ENCODE measurements at places on chromosomes 7 and 10.

DNA sequence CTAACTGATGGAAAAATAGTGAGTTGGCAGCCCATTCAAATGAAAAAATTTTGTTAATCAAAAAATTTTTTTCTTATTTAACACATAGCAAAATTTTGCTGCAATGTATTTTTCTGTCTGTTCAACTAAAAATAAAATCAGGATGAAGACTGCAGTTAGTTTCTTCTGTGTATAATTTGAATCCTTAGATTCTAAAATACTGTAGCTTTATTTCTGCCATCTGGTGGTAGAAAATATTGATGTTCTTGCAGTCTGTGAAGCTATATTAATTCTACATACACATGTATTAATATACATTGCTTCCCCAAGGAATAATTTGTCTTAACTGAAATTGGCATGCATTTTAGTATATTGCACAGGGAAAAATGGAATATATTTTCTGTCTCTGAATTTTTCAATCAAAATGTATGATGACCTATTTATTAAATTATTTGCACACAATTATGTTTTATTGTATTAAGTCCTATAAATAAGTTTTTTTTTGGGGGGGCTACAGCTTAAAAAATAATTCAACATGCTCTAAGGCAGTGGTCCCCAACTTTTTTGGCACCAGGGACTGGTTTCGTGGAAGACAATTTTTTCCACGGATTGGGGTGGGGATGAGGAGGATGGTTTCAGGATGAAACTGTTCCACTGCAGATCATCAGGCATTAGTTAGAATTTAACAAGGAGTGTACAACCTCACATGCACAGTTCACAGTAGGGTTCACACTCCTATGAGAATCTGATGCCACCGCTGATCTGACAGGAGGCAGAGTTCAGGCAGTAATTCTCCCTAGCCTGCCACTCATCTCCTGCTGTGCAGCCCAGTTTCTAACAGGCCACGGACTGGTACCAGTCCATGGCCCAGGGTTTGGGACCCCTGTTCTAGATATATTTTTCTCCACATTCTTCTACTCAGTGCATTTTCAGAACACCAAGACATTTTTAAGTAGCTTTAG lies 119.4 kb downstream of the GNAT3 start:
- DNase-seq: no peak

- DNase-seq: no peak
Observed at GRCh38 chr7:37825038-37825437, 23.4 kb upstream of the NME8 start.

GRCh38 chr7:45978010-45978681 lies 57.1 kb upstream of the IGFBP3 start:
- DNase-seq: no peak

DNA sequence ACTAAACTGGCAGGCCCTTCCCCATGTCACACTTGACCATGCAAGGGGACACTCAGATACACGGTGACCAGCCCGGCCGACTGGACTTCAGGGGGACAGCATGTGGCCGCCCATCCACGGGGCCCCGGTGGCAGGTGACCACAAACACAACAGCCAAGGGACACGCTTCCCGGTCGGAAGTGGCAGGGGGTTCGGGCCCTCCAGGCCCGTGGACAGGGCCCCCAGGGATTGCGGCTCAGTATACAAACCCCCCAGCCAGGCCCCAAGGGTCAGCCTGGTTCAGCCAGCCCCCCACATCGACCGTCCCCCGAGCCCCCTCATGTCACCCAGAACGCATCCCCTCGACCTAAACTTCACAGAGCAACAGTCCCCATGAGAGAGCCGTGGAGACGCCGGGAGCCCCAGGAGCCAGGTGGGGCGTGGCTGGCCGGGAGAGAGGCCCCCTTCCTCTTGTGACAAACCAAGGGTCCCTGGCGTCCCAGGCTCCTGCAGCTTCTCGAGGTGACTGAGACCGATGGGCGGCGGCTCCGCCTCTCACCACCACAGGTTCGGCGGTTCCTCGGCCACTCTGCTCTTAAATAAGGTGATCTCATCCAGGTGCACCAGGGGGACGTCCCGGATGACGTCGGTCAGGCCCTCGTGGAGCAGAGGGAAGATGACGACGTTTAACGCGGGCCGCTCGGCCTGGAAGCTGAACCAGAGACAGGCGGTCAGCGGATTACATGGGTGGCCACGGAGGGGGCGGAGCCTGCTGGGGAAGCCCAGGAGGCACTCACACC lies 57.8 kb upstream of the TNRC18 start:
- no peak for DNase-seq

GRCh38 chr7:119256001-119256400 lies 1017.0 kb upstream of the KCND2 start:
- DNase-seq: no peak

DNA sequence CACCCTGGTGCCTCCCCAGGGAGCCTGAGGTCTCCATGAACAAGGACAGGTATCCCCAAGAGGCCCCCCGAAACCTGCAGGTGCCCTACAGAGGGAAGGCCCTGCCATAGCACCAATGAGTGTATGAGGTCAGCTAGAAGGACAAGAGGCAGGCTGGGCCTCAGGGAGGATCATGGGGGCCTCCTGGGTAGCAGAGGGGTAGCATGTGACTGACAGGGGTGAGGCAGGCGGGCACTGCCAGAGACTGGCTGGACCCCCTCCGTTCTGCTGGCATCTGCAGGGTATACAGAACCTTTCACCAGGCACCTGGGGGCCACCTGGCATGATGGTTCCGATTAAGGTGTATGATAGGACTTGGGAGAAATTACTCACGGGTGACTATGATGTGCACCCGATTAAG lies 79.2 kb upstream of the KCTD7 start:
- no peak for DNase-seq

- DNase-seq: no peak
Observed at GRCh38 chr10:125455855-125456254, 227.1 kb downstream of the TEX36 start.

Data from activated gamma-delta T cell treated with Interleukin-2 at 50 U/mL for 16 hours (primary cell).